ENCODE measurements at places on chromosomes 12 and 14.

DNA sequence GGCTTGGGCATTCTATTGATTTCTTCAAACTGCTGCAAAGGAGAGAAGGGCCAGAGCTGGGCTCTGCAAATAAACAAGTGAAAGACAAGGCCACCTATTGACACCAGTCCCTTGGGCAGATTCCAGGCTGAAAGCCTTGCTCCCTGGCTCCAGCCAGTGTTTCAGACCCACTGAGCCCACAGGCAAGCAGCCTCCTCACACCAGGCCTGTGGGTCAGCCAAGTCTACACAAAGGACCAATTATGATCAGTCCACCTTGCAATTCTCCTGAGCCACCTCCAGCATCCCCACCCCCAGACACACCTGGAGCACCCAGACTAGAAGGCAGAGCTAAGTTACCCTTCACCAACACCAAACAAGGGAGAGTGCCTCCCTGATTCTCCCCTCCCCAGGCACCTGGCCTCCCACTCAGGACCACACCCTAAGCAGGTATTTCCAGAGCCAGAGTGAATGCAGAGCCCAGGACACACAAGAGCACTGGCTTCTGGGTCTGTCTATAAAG is 13.8 kb downstream of the ACTN1 start:
- DNase-seq = no peak

GRCh38 chr12:118603610-118604361 is 227.4 kb downstream of the SUDS3 start:
- no peak for DNase-seq

GRCh38 chr14:99035712-99036610 is 236.0 kb downstream of the BCL11B start:
- no peak for DNase-seq

GRCh38 chr12:132222808-132223173 is 78.5 kb downstream of the NOC4L start:
- no peak for DNase-seq

DNA sequence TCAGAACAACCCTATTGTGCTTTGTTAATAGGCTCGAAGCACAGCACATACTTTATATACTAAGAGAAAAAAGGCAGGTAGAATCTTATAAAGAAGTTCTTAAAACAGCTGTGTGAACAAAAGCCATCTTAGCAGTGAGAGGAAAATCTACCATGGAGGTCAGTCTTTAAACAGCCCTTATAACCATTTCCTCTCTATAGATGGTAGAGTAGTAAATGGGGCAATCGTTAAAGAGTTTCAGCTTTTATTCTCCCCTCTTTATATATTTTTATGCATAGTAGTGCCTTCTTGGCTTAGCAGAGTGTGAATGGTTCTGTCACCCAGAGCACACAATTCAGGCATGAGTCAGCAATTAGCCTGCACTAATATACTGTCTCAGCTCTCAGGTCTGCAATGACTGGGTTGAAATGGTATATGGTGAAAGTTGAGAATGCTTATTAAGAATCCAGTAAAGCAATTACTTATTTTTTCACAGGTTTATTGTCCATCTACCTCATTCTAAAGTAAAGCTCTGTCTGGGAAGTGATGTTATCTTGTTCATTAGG is 305.0 kb downstream of the NELL2 start:
- DNase-seq = no peak

DNA sequence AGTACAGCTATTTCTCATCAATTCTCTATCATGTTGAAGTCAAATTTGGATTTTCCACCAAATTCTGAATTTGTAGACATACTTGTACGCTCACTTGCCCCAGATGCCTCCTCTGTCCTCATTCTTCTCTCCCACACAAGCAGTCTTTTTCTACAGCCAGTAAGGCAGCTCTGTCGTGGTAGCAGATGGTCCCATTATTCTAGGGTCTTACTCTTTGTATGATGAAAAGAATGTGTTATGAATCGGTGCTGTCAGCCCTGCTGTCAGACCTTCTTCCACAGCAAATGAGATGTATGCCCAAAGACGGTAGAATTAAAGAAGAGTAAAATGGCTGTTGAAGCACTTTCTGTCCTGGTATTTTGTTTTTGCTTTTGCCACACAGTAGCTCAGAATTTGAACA is 17.2 kb upstream of the PAPLN start:
- no peak for DNase-seq

GRCh38 chr12:106255952-106256351 is 8.1 kb upstream of the CKAP4 start:
- DNase-seq = no peak

GRCh38 chr12:90216815-90217214 is 508.2 kb upstream of the ATP2B1 start:
- DNase-seq = peak; percentile 60

- no peak for DNase-seq
These were observed 321.0 kb downstream of the TMEM121 start for GRCh38 chr14:105847400-105847799.

GRCh38 chr14:84042992-84043391 is 1487.0 kb upstream of the FLRT2 start:
- DNase-seq = no peak

DNA sequence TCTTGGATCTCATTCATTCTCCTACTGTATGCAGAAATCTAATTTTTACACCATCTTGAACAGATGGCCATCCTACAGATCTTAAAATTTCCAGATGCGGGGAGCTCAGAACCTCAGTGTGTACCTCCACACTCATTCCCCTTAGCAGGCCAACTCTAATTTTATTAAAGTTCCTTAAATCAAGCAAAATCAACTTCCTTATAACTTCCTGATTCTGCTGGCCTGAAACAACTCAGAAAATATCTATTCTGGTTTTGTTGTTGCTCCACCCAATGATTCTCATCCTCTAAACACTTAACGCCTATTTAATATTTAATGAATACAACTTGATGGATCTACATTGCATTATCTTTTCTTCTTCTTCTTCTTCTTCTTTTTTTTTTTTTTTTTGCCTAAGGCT is 3.1 kb downstream of the EMP1 start:
- no peak for DNase-seq

DNA sequence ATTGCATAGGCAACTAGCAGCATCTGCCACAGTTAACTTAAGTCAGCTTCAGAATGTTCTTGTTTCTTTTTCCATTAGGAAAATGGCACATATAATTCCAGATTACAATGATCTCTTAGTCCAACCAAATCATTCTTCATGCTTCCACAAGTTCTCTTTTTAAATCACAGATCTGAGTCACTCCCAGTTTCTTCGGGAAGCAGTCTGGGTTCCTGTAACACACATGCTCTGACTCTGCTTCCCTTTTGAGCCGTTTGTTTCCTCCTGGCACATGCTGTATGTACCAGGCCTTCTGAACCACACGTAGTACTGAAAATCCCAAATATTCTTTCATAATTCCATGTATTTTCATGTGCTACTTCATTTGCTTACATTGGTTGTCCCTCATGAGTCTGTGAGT is 388.8 kb upstream of the PDE3A start:
- no peak for DNase-seq

- DNase-seq = no peak
These were observed 209.2 kb downstream of the C12orf75 start for GRCh38 chr12:105539735-105540134.

DNA sequence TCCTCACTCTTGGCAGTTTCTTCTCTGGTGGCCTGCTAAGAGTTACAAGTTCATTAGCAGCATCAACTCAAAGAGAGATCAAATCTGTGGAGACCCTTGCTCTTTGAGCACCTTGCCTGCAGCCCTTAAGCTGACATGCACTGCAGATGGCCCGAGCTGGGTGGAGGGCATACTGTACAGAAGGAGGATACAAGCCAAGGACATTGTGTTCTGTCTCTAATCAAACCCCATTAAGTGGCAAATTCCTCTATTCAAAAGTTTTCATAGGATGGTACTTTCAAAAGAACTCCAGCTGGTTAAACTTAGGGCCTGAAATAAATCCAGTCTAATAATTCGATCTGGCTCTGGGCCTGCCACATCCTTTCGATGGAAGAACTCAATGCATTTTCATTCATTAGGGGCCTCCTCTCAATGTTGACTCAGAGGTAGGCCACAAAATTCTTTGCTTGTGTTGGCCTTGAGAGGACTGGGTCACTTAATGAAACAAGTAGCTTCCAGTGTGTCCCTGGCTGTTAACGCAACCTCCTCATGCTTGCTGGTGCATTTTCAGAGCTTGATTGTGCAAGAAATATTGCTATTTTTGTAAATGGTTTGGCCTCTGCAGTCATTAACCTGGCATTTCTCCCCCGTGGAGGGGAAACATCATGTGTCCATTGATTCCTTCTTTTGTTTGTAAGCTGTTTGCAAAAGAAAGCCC is 318.2 kb downstream of the NUAK1 start:
- DNase-seq = no peak

- DNase-seq = peak; percentile 65
These were observed 67.1 kb downstream of the DERA start for GRCh38 chr12:15977999-15978951.

- DNase-seq = no peak
These were observed 3.8 kb downstream of the ERP29 start for GRCh38 chr12:112017041-112017440.

GRCh38 chr12:16807731-16808130 is 201.8 kb upstream of the LMO3 start:
- no peak for DNase-seq

DNA sequence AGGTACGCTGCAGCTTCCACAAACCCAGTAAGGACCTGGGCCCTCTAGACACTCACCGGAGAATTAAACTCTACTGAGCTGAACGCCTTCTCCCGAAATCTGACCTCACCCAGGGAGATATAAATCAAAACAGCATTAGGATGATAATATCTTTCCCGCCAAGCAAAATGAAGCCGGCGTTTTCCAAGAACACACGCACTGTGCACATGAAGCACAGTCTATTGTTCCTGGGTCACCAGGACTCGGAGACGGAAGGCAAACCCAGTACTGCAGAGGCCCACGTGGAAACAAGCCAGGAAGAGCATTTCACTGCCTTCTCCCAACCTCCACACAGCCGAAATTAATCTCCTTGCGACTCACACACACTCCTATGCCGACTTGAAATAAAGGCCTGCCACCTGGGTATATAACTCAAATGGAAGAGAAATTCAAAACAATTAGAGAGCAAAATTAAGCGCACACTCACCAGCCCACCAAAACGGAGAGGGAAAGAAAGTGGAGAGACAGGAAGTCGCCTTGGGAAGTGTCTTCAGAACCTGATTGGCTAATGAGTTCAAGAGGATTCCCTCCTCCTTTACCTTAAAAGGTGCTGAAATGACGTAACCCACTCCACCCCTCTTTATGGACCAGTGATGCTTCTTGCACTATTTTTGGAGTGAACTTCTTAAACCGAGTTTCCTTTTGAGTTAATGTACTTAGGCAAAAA is at the start of gene CCNB1IP1:
TSS of gene CCNB1IP1 (minus strand) at position 492 of the 706 bp plus-strand sequence. CDS start 16,756 bp downstream, outside the sequence.
- DNase-seq = peak; percentile 89

DNA sequence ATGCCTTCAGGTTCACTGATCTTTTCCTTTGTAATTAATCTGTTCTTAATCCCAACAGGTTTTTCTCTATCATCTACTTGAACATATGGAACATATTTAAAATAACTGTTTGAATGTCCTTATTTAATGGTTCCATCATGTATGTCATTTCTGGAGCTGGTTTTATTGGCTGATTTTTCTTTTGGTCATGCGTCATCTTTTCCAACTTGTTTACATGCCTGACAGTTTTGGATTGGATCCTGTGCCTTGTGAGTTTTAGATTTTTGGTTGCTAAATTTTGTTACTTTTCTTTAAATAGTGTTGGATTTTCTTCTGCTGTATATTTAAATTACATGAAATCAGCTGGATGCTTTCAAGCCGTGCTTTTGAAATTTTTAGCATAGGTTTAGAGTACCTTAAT is 237.3 kb upstream of the DAAM1 start:
- no peak for DNase-seq

- DNase-seq = no peak
These were observed 136.9 kb downstream of the RIMBP2 start for GRCh38 chr12:130579231-130579630.

DNA sequence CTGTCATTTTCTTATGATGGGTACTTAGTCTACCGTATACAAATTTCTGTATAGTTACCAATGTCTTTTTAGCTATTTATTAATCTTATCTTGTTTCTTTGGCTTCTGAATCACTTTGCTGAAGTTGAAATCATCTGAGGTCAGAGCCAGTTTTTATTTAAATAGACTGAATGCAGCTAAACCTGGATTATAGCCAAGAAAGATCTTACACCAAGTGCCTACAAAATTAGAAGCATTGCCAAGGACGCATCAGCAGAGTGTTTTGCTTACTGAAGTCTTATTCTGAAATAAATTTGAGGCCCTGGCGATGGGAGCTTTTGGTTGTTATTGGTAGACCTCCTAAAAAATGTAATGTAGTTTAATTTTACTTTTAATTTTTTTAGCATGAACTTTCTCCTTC is 128.2 kb downstream of the RGS6 start:
- DNase-seq = no peak

GRCh38 chr14:63759456-63759855 is 31.6 kb upstream of the SGPP1 start:
- peak; percentile 31 for DNase-seq

DNA sequence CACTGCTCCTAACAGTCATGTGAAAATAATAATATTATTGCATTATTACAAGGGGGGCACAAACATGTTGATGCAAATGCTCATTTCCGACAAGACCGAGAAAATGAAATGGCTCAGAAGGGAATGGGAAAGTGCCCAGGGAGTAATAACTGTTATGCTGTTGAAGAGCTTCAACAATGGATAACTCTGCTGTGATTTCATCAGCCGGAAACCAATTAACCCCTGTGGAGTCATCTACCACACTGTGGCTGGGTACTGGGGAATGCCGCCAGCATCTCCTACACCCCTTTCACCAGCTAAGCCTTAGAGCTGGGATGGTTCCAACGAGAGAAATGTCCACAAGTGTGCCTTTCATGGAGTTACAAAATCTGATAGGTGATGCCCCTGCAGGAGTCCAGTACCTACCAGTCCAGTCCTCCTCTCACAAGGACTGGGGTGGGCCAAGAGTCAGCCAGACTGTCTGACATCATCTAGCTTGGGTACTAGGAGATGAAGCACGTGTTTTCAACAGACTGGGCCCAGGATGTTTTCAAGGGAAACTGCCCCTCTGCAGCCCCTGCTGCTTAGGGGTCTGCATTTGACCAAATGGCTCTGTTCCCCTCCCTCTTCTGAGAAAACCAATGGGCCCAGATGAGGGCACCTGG is 509.3 kb upstream of the CCDC196 start:
- DNase-seq = no peak

DNA sequence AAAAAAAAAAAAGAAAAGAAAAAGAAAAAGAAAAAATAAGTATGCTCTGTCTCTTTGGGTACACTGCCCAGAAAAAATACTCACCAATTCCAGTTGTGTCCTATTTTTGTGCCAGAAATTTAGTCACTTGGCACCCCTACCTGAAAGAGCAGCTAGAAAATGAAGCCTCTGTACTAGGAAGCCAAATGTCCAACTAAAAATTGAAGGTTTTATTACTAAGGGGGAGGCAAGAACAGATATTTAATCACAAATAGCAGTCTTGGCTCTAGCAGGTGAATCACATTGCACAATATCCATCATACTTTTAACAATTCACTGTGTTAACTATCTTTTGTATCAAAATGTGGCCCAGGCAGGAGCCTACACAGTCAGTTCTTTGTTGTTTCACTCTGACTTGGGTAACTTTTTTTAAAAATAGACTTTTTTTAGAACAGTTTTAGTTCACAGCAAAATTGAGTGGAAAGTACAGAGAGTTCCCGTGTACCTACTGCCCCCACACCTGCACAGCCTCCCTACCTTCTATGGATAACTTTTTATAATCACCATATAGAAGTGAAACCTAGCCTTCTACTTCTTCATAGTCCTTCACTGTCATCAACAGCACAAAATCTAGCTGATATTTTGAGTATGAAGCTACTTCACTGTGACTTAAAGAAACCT is 87.1 kb upstream of the ATF7IP start:
- no peak for DNase-seq

GRCh38 chr12:52208424-52209165 is 16.8 kb upstream of the KRT80 start:
- no peak for DNase-seq

Data from OCI-M1 (cell line).